ENCODE measurements at places on chromosomes 3 and 15. TPM values are rescaled to one million over a fixed set of nuclear protein-coding genes. Genes with fewer than 3 reads are reported as not detected.
A peak's percentile ranks its signal among the peaks of the same experiment; 100 is the strongest.

- DNase-seq = no peak
Observed at GRCh38 chr3:183266454-183266853, 13.4 kb downstream of the B3GNT5 start.

GRCh38 chr3:150488867-150489266 lies 57.4 kb downstream of the SERP1 start:
- DNase-seq = no peak

DNA sequence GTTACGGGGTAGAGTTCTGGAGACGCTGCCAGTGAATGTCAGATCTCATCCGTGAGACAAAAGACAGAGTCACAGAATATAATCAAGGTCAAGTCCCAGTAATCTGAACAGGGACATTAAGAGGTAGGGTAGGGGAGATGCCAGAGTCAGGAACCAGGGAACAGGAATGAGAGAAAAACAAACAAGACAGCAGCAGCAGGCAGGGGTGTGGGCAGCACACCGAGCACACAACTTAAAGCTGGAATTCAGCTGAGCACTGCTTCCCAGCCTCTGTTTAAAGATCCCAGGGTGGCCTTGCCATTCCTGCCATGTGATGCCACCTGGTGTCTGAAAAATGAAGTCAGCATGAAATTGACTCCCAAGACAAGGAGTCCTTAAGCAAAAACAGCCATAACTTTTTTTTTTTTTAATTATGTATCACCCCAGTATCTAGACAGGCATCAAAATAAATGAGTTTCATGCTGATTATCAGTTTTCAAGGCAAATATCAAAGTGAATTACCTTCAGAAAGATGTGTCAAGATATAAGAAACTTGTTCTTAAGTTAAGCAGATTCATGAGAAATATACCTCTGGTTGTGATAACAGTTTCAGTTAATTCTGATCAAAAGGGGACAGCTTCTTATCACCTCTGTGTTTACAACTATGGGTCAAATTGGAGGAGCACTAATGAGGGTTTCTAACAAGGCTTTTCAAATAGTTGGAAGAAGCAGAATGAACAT lies 203.7 kb downstream of the SLC9A9 start:
- DNase-seq = peak; percentile 72

DNA sequence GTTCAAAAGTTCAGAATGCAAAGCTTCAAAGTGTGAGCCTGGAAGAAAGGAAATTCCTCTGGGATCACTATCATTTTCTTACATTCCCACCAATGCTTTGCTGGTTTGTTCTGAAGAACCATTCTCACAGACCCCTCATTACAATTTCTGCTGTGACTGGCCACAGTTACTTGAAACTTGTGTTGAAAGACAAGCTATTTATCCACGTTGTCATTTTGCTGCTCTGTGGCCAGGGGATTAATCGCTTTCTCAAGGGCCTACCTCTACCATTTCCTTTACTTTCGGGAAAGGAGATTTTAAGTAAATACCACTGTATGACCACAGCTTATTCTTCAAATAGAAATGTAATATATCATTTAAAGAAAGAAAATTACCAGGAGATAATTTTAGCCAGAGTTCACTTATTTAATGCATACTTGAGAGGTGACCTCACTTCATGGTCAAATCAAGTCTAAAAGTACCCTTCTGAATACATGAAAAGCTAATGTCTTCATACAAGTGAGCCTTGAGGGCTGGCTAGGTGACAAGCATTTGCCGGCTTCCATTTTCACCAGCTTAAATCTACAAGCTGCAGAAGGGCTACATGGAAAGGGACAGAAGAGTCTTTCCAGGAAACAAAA lies 69.8 kb upstream of the ROBO2 start:
- DNase-seq = no peak

DNA sequence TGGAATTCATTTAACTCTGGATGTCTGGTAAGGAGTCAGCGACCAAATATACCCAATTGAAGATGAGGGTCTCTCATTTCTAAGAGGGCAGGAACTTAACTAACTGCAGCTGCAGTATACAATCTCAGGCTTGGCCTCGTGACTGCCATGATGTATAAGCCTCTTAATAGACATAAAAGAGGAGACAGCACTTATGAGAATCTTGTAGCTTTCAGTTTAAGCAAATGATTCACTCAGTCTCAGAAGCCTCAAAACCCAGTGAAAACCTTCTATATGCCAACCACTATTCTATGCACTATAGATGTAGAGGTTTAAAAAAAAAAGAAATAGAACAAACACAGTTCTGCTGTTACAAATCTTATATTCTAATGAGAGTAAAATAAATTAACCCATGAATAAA lies 513.9 kb downstream of the TBL1XR1 start:
- DNase-seq = no peak

- DNase-seq = no peak
Observed at GRCh38 chr15:35565901-35566300, 19.9 kb upstream of the DPH6 start.

Gene IL12A
- 0.86 TPM for polyA plus RNA-seq

GRCh38 chr3:9696480-9697220 lies 7.0 kb upstream of the CPNE9 start:
- DNase-seq = no peak

DNA sequence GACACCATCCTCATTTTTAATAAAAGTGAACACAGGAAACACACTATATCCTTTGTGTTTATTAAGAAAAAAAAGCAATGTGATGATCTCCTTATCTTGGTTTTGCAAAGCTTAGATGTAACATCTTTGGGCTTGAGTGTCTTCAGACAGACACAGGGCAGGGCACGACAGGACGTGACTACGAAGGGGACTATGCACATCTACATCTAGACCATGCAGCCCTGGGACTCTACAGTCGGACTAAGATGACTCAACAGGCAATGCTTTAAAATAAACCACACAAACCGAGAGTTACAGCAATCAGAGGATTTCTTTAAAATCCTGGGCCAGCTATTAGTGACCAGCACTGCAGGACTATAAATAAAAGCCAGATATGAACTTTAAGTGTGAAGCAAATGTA lies 22.8 kb upstream of the TM2D3 start:
- DNase-seq = no peak

- DNase-seq = no peak
Observed at GRCh38 chr15:64969401-64969800, 20.3 kb downstream of the SPG21 start.

GRCh38 chr15:93730724-93731123 lies 500.6 kb upstream of the MCTP2 start:
- DNase-seq = no peak

Gene SLC9C1
- 0.70 TPM for polyA plus RNA-seq

DNA sequence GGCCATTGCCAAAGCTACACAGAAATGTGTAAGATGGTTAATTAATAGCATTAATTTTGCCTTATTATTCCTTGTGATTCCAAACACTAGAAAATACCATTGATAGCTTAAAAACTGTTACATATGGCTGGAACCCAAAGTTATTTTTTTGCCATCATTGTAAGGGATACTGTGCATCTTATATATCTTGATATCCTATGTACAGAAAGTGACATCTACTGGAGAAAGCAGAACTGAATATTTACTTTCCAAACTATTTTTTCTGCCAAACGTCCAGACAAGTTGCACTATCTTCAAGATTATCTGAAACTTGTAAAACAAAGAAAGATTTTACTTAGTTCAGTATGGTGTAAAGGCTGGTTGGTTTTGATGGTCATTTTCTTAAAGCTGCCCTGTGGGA lies 33.3 kb upstream of the MEIS2 start:
- no peak for DNase-seq

Gene CCR9
- 0.08 TPM for polyA plus RNA-seq

Gene ARNT2
- 62.2 TPM for polyA plus RNA-seq

Gene ADAMTS7
- 32.2 TPM for polyA plus RNA-seq

Gene PTX3
- polyA plus RNA-seq = 5.4 TPM
